Cortex of kidney (tissue), 1 donor: ENCODE measurements at places on chromosomes 16 and 17.

GRCh38 chr17:79670537-79671084 lies 59.8 kb upstream of the RBFOX3 start:
- no peak for DNase-seq

DNA sequence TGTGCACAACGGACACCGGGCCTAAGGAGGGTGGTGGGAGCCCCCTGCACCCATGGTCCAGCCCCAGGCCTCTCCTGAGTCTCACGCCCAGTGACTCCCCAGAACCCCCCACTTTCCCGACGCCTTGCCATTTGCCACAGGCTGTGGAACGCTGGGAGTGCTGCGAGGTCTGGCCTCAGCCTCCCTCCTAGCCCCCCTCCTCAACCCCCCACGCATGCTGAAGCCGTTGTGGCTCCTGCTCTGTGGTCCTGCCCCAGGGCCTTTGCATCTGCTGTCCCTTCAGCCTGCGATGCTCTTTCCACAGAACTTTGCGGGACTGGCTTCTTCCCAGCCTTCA lies 226.0 kb upstream of the GSE1 start:
- no peak for DNase-seq

GRCh38 chr16:50152351-50152806 lies 727 bp upstream of the TENT4B start:
- no peak for DNase-seq

- no peak for DNase-seq
Observed at GRCh38 chr17:43679911-43680310, 18.2 kb upstream of the MEOX1 start.

DNA sequence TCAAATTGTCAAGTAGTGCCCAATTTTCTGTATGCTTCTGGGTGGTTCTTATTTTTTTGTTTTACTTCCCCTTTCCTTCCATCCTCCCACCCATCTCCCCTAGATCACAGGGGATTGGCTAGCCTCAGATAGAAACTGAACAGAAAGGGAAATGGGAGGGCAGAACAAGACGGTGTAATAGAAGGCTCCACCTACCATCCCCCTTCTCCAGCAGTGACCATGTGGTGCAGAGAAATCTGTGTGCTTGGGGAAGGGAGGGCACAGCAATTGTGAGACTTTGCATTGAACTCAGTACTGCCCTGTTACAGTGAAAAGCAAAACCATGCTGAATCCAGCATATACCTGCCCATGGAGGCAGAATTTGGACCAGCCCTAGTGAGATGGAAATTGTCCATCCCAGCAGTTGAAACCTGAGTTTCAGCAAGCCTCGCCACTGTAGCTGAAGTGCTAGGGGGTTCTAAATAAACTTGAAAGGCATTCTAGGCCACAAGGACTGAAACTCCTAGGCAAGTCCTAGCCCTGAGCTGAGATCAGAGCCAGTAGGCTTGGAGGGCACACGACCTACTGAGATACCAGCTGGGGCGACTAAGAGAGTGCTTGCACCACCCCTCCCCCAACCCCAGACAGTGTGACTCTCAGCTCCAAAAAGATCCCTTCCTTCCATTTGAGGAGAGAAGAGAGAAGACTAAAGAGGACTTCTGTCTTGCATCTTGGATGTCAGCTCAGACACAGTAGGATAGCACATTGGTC lies 5.2 kb downstream of the SLFN11 start:
- no peak for DNase-seq

DNA sequence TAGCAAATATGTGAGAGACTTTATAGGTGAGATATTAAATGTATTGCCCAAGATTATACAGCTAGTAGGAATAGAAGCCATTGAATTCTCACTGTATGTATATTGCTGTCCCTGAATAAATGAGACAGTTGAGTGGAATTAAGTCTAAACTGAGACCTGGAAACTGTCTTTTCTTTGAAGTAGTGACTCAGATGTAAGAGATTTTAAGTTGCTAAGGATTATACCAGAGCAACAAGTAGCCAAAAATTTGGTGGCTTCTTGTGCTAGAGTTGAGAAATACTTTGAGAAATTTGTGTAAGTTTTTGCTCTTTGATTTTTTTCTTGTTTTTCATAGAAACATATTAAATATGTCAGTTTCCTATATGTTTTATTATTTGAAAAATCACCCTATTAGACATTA lies 58.7 kb downstream of the TANC2 start:
- DNase-seq, result no peak

DNA sequence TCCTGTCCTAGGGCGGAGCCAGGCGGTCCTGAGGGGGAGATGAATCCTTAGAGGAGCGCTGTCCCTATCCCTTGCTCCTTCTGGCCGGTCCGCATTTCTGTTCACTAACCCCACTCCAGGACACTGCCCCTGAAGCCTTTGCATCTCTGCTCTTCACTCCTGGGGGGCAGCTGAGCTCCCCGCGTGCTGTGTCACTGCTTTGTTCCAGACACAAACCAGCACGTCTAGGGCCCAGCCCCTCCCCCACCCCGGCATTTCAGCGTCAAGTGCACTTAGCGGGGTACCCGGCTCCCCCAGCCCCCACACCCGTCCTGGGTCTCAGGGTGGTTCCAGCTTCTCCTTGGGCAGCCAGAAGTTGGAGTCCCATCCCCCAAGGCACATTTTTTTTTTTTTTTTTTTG lies 8.9 kb downstream of the CORO6 start:
- DNase-seq, result no peak

DNA sequence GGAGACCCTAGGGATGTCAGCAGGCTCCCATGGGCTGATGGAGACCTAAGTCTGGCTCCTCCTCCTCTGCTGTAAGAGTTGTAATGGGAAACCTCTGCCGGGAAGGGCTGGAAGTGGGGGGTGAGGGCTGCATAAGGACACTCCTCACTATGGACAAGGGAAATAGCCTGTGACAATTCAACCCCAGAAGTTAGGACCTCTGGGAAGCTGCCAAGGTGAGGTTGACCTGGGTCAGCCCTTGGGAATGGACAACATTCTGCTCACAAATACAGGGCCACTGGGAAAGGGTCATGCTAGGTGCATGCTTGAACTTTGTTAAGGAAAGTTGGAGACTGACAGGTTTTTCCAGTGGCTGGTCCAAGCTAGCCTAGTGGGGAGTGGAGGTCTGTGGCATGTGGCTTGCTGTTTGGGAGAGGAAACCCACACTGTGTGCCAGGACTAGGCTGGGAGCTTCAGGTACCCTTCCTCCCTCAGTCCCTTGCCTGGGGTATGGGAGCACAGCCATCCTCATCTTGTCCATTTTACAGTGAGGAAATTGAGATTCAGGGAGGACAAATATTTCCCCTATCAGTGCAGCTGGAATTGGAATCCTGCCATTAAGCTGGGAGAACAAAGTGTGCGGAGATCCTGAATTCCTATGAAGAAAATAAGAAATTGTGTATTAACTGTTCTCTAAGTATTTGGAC lies 190.4 kb downstream of the SALL1 start:
- no peak for DNase-seq

DNA sequence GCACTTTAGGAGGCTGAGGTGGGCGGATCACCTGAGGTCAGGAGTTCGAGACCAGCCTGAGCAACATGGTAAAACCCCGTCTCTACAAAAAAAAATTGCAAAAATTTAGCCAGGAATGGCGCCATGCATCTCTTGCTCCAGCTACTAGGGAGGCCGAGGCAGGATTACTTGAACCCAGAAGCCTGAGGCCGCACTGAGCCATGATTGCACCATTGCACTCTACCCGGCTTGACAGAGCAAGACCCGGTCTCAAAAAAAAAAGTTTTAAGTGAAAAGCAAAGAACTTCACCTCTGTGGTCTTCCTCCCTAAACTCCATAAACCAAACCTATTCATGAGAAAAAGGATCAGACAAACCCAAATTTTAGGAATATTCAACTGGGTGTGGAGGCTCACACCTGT lies 7.0 kb downstream of the CD2BP2 start:
- no peak for DNase-seq

- DNase-seq, result no peak
Observed at GRCh38 chr17:48728232-48729231, at the start of gene HOXB13. Gene HOXB13, minus strand, starts transcription at chr17:48728750. Its CDS starts 157 bp downstream, at chr17:48728593.

- DNase-seq, result no peak
Observed at GRCh38 chr16:48361540-48362144, 23.6 kb downstream of the SIAH1 start.

DNA sequence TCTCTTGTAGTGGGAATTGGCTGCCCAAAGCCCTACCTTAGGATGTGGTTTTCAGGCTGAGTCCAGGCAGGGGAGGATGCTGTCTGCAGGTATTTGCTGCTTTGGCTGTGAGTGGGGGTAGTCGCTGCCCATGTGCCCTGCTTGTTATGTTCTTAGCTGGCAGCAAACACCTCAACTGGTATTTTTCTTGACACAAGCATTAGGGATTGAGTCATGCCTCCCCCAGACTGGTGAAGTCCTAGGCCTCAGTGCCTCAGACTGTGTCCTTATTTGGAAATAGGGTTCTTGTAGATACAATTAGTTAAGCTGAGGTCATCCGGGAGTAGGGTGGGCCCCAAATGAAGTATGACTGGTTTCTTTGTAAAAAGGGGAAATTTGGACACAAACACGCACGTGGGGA lies 808.3 kb upstream of the EEF2KMT start:
- no peak for DNase-seq

GRCh38 chr16:84950906-84951305 lies 60.4 kb downstream of the ZDHHC7 start:
- DNase-seq, result no peak

DNA sequence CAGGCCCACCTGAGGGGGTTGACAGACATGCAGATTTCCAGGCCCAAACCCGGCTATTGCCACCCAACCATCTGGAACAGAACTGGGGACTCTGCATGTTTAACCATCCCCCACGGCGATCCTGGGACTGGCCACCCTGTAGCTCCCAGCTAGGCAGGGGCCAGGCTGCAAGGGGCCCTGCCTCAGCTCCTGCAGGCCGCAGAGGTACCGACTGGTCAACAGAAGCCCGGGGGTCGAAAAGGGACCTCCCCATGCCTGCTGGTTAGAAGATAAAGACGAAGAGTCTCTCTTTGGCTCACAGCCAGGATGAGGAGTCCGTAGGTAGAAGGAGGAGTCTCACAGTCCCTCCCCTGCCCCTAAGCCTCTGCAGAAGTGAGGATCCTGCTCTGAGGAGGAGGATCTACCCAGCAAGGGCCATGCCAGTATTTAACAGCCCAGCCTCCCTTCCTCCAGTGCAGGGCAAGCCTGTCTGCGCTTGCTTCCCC lies 223.4 kb upstream of the TNRC6C start:
- no peak for DNase-seq

- DNase-seq, result no peak
Observed at GRCh38 chr17:51107778-51108177, 12.9 kb downstream of the SPAG9 start.

DNA sequence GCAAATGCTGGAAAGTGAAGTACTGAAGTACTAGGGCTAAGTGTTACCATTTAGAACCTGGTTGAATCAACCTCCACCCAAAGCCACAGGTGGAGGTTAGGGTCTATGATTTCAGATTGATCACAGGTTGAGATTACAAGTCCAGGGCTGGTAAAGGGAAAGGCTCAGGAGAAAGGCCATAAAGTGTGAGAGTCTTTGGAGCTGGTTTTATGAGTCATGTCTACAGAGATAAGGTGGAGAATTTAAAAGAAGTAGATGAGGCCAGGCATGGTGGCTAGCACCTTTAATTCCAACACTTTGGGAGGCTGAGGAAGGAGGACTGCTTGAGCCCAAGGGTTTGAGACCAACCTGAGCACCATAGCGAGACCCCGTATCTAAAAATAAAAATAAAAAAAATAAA lies 221.7 kb upstream of the CDH11 start:
- no peak for DNase-seq

DNA sequence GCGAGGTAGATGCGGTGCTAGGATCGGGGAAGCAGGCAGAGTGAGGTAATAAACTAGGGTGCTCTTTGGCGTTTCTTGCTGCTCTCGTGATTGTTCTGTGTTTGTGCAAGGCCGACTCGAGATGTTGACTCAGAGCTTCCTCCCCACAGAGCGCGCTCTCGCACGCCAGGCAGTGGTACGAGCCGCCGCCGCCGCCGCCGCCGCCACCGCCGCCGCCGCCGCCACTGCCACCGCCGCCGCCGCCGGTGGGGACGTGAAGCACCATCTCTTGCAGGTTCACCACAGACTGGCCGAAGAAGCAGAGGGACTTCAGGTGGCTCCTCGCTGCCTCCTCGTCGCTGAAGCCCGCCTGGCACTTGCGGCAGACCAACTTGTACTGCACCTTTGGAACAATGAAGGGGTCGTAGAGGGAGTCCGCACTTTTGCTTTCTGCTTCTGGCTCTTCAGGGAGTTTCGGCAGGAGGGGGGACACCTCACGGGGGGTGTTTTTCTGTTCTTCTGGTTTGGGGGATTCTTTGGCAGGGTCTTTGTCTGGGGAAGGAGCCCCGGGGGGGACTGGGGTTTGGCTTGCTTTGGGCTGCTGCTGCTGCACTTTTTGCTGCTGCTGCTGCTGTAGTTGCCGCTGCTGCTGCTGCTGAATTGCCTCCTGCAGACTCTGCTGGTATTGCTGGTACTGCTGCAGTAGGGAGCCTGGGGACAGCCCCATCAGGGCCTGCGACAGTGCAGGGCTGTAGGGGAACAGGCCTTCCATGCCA lies 260.2 kb downstream of the ZFHX3 start:
- DNase-seq, result no peak

- DNase-seq, result no peak
Observed at GRCh38 chr16:89170346-89171215, 967 bp upstream of the CDH15 start.

GRCh38 chr17:78655251-78655940 lies 78.2 kb upstream of the DNAH17 start:
- no peak for DNase-seq

DNA sequence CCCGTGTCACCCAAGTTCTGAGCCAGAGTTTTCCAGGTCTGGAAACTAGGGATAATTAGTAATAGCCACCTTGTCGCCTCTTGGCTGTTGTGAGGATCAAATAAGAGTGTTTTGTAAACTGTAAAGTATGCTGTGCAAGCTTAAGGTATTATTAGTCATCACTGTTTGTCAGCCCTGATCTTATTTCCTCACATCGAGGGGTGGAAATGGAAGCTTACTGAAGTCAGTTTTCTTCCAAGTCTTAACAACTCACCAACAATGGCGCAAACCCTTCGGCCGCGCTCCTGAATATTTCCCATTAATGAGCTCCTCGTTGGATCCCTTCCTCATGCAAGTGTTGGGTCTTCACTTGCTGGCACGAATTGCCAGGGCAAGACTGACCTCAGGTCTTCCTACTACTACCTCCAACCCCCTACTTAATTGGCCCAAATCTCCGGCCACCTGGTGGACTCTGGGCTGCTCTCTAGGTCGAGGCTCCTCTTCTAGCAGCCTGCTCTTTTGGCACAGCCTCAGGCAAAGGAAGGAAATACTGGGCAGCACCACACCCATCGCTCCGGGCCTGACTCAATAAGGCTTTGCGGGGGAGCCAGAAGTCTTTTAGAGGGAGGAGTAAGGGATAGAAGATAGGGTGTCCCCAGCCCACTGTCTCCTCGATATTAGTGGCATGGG lies 885 bp upstream of the SLC35B1 start:
- no peak for DNase-seq

GRCh38 chr17:20114466-20114865 lies 105.3 kb downstream of the SPECC1 start:
- no peak for DNase-seq

GRCh38 chr17:32267690-32268205 lies 2.1 kb downstream of the RHBDL3 start:
- DNase-seq, result no peak

GRCh38 chr17:79992649-79993389 lies 42.9 kb downstream of the TBC1D16 start:
- DNase-seq, result no peak

GRCh38 chr17:44223541-44224071 lies 4.1 kb upstream of the UBTF start:
- DNase-seq, result no peak
